ENCODE measurements at places on chromosomes 7 and 10.

- DNase-seq: no peak
These were observed 7.6 kb upstream of the ZNF503 start for GRCh38 chr10:75408911-75409885.

DNA sequence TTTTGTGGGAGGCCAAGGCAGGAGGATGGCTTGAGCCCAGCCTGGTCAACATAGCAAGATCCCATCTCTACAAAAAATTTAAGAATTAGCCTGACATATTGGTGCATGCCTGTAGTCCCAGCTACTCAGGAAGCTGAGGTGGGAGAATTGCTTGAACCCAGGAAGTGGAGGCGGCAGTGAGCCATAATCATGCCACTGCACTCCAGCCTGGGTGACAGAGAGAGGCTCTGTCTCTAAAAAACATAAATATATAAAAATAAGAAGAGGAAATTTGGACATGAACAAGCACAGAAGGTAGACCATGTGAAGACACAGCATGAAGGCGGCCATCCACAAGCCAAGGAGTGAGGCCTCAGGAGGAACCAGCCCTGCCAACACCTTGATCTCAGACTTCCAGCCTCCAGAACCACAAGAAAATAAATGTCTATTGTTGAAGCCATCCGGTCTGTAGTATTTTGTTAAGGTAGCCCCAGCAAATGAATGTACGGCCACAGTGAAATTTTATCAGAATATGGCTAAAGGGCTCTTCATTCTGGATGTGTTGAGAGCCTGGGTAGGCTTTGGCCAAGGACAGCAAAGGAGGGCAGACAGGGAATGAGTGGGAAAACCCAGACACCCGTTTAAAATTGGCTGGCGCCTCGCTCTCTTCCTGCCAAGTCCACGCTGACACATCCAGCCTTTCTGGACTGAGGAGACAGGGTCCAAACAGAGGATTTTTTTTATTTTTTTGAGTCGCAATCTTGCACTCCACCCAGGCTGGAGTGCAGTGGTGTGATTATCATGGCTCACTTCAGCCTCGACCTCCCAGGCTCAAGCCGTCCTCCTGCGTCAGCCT, 12.9 kb upstream of the GRID2IP start:
- no peak for DNase-seq

- no peak for DNase-seq
These were observed 10.7 kb downstream of the KMT2E start for GRCh38 chr7:105024734-105025133.

DNA sequence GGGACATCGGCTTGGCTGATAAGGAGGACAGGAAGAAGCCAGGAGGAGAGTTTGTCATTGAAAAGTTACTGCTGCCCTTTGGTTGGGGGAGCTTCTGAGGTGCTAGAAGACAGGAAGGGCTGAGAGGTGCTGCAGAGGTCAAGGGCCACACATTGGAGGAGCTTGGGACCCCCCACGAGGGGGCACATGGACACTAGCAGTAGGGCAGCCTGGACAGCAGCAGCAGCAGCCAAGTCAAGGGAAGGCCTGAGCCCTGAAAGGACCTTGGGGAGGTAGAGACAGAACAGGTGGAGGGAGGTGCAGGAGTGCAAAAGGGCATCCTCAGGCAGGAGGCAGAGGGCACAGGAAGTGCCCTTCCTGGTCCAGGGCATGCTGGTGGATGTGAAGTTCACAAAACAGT, 439.7 kb upstream of the IGFBP3 start:
- no peak for DNase-seq

GRCh38 chr7:40899636-40900507, 765.1 kb downstream of the SUGCT start:
- no peak for DNase-seq

DNA sequence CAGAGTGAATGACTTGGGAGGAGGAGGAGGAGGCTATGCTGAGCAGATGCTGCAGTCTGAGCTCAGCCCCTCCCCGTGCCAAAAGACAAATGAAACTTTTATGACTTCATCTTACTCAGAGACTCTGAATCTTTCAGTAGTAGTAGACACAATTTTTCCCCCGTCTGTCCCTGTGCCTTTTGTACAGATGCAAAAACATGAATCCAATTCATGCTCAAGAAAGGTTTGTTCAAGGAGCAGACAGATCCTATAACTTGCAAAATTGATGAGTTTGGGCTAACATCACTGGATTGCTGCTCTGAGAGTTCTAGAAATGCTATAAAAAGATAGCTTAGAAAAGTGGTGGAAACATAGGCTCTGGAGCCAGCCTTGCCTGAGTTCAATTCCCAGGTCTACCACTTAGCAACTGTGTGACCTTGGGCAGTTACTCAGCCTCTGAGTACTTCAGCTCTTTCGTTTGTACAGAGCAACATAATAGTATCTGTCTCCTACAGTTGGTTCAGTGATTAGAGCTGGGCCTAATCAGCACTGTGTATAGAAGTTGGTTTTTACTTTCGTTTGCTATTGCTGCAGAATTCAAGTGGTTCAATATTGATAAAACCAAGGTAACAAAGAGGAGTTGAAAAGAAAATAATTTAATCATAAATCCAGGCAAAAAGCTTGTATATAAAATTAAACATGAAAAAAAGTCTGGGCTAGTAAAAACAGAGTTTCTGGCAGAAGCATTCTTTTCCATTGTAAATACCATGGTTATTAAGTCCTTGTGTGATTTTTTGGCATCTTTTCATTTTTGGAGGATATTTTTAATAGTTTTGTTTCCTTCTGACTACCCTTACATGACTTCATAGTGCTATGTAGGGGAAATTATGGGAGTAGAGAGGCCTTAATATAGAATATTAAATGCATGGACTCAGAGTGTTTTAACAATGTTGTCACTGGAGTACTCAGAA, 174.2 kb upstream of the ZNF32 start:
- DNase-seq: no peak

GRCh38 chr10:71233482-71233892, 21.1 kb downstream of the UNC5B start:
- DNase-seq: no peak

GRCh38 chr7:42432644-42433043, 195.6 kb upstream of the GLI3 start:
- no peak for DNase-seq

DNA sequence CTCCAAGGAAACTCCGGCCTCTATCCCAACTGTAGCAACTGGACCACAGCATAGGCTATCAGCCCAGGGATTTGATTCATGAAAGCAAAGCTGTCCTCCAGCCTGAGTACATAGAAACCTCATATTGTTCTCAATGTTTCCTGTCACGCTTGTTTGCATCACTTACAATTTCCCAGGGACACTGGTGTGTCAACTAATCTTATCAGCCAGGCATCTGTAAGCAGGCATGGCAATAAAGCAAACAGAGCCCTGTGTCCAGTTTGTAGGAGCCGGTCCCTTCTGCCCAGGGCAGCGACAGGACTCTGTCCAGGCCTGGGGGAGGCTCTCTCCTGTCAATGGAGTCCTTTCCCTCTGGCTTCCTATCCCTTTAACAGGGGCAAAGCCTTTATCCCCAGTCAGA, 23.0 kb upstream of the CDHR3 start:
- no peak for DNase-seq

DNA sequence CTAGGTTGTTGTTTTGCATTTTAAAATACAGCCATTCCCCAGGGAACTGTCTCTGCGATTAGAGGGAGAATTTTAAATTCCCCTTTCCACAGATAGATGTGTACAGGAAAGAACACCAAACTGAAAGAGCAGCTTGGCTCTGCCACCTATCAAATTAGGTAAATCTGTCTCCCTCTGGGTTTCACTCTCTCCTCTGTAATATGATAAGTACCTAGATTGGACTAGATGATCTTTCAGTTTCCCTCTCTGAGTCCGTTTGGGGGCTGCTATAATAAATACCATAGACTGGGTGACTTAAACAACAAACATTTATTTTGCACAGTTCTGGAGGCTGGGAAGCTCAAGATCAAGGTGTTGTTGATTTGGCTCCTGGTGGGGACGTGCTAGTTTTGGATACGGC, 186.0 kb downstream of the KIF20B start:
- DNase-seq: no peak

DNA sequence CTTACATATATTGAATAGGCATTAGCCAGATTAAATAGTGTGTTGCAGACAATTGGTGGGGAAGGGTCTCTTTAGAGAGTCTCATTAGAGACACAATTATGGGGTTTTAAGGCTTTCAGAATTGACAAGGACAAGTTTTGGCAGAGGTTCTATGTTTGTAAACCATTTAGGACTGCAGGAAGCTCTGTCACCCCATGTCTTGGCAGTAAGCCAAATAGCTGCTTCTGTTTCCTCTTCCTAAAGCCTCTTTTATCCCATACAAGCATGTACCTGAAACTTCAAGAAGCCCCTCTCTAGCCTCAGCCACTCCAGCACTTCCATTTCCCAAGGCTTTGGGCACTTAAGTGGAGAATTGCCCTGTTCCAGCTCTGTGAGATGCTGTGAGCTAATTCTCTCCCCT, 21.8 kb upstream of the LRRC4 start:
- no peak for DNase-seq

GRCh38 chr10:33579996-33580395, 245.5 kb upstream of the NRP1 start:
- DNase-seq: no peak

DNA sequence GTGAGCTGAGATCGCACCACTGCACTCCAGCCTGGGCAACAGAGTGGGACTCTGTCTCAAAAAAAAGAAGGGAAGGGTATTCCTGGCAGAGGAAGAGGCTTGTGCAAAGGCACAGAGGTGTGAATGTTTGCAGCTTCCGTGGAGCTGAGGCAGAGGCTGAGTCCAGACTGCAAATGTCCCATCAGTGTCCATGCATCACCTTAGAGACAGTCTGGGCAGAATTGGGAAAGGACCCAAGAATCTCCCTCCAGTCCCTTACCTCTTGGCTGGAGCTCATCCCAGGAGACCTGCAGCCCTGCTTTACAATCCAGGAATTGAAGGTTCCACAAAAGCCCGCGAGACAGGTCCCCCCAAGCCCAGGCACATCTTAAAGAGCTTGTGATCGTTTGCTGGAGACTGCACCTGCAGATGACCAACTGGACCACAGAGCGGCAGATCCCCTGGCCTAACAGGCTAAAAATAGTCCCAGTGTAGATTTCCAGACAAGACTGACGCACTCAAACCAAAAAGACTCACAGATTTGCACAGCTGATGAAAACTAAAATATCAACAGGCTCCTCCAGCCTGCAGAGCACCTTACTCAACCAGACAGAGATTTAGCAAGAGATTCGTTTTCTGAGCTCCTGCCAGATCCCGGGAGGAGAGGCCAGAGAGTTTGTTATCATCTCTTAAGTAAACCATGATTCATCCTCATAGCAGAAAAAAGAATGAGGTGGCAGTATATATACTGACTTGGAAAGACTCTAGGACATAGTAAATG, 22.9 kb upstream of the NANOS1 start:
- no peak for DNase-seq

GRCh38 chr7:51242007-51242691, 74.5 kb downstream of the COBL start:
- DNase-seq: no peak

- DNase-seq: no peak
These were observed 27.6 kb upstream of the ARMS2 start for GRCh38 chr10:122426829-122427228.

GRCh38 chr10:42975005-42975493, 101.8 kb upstream of the RET start:
- no peak for DNase-seq

GRCh38 chr7:127927348-127927696, 103.9 kb downstream of the LRRC4 start:
- no peak for DNase-seq

GRCh38 chr7:67512481-67512880, 515.8 kb downstream of the TYW1 start:
- no peak for DNase-seq

- DNase-seq: no peak
These were observed 35.4 kb upstream of the FAM133B start for GRCh38 chr7:92625617-92626016.
